ENCODE measurements at places on chromosomes 12 and 14.
A peak's percentile ranks its signal among the peaks of the same experiment; 100 is the strongest.

- no peak for DNase-seq
Observed at GRCh38 chr12:56988207-56988739, 18.1 kb downstream of the ZBTB39 start.

GRCh38 chr12:113778432-113779132 is 187.5 kb downstream of the RBM19 start:
- no peak for DNase-seq

DNA sequence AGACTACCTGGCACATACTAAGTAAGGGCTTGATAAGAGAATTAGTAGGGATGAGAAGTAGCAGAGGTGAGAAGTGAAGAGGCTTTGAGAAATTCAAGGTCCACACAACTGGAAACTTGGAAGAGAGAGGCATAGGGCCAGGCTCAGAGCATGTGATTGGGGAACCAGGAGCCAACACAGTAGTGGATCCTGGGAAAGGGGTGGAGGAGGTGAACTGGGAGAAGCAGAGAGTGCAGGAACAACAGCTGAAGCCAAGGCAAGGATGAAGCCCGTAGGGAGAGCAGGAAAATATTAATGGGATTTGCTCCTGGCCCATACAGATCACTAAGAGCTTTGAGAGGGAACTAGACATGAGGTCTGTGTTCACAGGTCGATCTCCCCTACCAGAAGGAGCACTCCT is 1.4 kb upstream of the ITGB7 start:
- no peak for DNase-seq

GRCh38 chr12:59375633-59376032 is 220.2 kb upstream of the SLC16A7 start:
- no peak for DNase-seq

- DNase-seq: no peak
Observed at GRCh38 chr14:101969481-101969880, 5.1 kb downstream of the DYNC1H1 start.

GRCh38 chr12:101107032-101107763 is 102.8 kb downstream of the SLC5A8 start:
- DNase-seq: no peak

DNA sequence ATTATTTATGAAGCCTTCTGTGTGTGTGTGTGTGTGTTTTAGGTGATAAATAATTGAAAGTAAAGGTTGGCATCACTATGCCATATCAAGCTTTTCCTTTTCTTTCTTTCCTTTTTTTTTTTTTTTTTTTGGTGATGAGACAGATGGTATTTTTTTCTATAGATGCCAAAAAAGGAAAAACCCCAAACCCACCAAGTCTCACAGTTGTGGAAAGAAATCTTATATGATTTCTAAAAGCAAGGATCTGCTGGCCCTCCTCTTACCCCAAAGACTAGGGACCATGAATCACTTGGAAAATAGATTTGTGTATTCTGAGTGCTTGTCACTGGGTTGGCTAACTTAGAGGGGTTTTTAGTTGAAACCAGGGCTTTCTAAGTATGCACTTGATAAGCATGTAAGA is 181.3 kb downstream of the TMEM117 start:
- DNase-seq: no peak

DNA sequence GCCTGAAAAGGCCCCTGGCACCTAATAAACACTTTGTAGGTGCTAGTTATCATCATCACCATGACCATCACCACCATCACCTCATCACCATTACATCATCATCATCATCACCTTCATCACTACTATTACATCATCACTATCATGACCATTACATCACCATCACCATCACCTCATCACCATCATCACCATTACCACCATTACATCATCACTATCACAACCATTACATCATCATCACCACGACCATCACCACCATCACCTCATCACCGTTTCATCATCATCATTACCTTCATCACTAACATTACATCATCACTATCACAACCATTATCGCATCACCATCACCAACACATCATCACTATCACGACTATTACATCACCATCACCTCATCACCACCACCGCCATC is 132.8 kb downstream of the RIMBP2 start:
- DNase-seq: no peak

GRCh38 chr12:72511498-72511897 is 239.3 kb downstream of the TRHDE start:
- no peak for DNase-seq

DNA sequence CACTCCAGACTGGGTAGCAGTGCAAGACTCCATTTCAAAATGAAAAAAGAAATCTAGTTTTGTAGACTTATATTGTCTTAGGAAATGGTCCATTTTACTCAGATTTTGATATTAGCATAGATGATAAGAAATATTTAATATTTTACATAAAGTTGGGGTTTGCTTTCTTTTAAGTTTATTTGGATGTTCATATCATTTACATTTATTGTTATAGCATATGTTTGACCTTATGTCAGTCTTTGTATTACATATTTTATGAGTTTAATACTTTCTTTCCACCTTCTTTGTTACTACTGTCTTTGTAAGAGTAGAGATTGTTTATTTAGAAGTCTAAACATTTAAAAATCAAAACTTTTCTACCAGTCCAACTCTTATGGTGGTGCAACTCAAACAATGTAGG is 162.7 kb upstream of the OTX2 start:
- DNase-seq: no peak

DNA sequence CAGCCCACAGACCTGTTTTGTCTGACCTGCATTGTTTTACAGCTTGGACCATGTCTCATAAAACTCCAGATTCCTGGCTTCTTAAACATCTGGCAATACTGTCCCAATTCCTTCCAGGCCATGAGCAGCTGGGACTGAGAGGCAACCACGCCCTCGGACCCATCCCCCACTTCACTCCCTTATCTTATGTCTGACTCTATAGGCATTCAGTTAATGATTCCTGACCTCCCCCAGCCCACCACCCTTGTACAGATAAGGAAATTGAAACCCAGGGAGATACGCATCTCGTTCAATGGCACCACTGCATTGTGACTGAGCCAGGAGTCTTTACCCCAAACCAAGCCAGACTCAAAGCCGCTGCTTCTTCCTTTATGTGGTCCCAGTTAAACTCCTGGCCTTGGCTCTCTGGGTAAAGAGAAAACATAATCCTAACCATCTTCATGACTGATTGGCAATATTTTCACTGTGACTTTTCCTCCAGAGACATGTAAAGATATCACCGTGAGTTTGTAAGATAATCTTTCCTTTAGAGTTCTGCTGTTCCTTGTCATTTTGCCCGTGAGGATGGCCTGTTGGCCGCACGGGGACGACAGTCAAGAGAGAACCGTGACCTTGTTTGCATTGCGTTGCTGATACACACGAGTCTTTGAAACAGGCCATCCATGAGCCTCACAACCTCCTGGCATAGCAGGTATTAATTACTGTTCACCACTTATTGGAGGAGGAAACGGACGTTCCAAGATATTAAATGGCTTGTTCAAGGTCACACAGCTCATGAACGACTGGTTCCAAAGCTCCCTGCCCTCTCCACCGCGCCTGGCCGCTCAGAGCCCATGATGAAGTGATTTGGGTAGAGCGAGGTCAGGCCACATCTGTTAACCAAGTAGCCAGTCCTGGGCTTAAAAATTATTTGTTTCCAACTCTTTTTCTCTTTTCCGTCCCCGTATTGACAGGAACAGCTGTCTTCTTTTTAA is 39.4 kb downstream of the MAP1LC3B2 start:
- peak; percentile 68 for DNase-seq

Data from AG10803 (cell line).